ENCODE measurements at places on chromosomes 4 and X. TPM values are rescaled to one million over a fixed set of nuclear protein-coding genes. Genes with fewer than 3 reads are reported as not detected.
A peak's percentile ranks its signal among the peaks of the same experiment; 100 is the strongest.

FAM53A gene
- total RNA-seq: 0.92 TPM

SLC2A9 gene
- total RNA-seq: 21.5 TPM

CORIN gene
- total RNA-seq: 0.88 TPM

APLN gene
- total RNA-seq: 0.28 TPM

CFAP47 gene
- total RNA-seq: not detected

KLHL4 gene
- 0.08 TPM for total RNA-seq

PRRG1 gene
- 6.9 TPM for total RNA-seq

SLC9B1 gene
- 0.28 TPM for total RNA-seq

LUZP4 gene
- total RNA-seq: not detected

DNA sequence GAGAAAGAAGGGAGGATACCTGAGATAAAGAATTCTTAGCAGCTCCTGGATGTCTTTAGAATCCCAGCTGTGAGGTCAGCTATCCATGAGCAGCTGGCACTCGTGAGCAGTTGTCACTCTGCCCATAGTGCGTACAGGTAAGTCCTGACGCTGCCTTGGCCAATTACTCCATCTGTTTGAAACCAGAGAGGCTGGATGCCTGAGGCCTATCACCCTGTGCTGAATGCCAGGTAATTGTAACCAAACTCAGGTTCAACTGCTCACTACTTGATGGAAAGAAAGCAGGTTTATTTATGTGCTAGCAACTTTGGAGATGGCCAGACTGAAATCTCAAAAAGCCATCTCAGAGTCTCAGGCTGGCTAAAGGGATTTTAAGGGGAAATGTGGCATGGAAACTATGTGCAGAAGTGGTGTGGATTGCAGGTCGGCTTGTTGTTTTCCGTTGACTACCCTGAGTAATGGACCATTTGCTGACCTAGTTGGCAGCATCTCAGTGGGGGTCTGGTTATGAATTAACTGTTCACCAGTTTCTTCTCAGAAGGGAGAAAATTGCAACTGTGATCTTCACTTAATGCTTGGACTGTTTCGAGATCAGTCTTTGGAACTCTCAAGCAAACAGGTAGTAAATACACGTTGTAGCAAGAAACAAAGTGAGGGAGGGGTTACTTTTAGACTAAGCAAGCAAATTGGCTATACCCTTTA, 1614.0 kb upstream of the PCDH10 start:
- no peak for ATAC-seq

DNA sequence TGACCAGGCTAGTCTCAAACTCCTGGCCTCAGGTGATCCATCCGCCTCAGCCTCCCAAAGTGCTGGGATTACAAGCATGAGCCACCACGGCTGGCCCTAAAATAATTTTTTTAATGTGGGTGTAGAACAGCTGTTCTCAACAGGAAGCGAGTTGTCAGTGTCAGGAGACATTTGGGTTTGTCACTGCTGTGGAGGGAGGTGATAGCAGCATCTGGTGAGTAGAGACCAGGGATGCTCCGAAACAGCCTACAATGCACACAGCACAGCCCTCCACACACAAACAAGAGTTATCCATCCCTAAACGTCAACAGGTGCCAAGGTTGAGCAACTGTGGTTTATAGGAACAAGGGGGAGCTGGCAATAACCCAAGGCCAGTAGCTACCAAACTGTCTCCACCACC, 243.4 kb upstream of the STS start:
- ATAC-seq: no peak

- no peak for ATAC-seq
Measured at GRCh38 chr4:81571105-81571504, 99.4 kb upstream of the RASGEF1B start.

GRCh38 chr4:102663073-102663472, 97.7 kb downstream of the MANBA start:
- no peak for ATAC-seq

DNA sequence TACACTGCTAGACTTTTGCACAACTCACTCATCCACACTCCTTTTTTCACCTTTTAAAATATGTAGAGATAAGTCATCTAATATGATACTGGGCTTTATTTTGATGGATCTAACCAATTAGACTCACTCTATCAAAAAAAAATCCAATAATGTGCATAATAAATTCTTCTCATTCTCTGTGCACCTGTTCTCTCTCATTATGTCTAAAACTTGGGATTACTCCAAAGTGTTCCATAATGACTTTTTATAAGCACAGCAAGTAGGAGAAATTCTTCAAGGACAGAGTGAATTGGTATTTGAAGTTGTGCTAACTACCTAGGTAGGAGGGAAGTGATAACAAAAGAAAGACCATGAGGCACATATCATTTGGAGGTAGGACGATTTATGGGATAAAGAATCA, 1438.8 kb downstream of the PCDH7 start:
- ATAC-seq: no peak

GRCh38 chr4:172554588-172554987, 614.0 kb upstream of the GALNT7 start:
- ATAC-seq: no peak

GRCh38 chr4:145937971-145938611, 532 bp downstream of the ZNF827 start:
- ATAC-seq: no peak

DNA sequence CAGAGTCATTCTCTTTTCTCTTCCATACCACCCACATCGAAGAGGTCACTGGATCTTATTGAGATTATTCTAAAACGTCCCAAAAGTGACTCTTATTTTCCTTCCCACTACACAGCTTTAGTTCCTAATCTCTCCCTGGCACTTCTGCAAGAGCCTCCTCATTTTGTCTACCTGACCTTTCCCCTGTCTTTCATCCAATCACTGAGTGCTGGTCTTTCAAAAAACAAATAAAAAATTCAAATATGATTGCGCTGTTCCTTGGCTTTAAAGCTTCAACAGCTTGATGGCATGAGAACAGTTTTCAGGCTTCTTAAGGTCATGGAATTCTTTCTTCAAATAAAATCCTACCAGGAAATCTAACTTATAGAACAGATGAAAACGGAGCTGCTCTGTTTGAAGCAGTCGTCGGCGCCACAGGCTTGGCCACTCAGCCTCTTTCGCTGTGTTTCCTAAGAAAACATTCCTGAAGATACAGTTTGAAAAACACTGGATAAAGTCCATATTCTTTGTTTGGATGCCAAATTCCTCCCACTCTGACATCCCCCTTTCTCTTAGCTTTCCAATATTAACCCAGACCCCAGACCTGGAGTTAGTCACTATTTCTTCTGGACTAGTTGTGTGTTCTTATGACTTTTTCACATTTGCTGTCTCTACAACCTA, 12.5 kb downstream of the SYTL5 start:
- no peak for ATAC-seq

- ATAC-seq: no peak
Measured at GRCh38 chr4:4397441-4397819, 10.5 kb downstream of the NSG1 start.

GRCh38 chr4:75726577-75726976, 2.2 kb downstream of the USO1 start:
- no peak for ATAC-seq

- ATAC-seq: no peak
Measured at GRCh38 chr4:78145008-78145407, 87.9 kb downstream of the FRAS1 start.

- no peak for ATAC-seq
Measured at GRCh38 chrX:113962343-113962742, 621.5 kb upstream of the HTR2C start.

DNA sequence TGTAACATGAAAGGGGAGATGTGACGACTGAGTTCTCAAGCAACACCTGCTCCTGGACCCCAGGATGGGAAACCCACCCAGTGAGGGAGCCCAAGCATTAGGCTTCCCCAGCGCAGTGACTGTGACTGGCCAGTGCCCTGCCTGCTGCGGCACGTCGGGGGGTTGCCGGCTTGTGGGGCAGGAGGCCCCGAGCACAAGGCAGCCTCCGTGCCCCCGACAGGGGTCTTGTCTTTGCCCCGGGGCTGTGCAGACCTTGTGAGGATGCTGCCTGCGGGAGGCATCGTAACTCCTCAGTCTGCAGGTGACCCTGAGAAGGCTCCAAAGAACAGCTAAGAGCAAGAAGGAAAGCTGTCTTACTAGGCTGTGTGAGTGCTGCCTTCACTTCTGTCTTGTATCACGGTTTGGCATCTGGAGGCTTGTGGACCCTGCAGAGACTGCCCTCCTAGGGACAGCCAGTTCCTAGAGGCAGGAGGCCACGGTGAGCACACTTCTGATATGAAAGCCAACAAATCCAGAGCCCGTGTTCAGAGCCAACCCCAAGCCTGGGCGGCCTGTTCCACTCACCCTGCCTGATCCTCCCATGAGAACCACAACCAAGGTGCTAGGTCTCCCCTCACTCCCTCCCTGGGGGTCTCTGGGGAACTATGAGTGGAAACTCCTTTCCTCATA, 47.7 kb downstream of the FGFRL1 start:
- no peak for ATAC-seq

DNA sequence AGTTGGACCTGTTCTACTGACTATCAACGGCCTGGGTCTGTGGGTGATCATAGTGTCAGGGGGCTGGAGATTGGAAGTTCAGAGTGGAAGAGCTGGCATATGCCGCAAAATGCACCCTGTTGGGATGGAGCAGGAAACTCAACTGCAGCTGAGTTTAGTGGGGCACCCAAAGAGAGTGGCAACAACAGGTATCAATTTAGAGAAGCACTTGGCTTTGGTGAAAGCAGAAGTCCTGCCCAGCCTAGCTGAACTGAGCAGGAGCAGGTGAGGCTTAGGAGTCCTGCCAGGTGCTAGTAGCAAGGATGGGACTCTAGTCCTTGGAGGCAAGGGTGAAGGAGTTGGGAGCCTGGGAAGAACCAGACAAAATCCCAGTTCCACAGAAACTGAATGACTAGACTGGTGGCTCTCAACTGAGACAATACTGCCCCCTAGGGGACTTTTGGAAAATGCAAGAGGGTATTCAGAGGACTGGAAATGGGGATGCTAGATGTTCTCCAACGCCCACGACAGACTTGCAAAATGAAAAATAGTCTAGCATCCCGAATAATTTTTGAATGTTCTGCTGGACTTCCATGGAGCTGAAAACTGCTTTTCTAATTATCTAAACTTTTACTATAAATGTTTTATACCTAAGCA, 49.4 kb downstream of the RTL9 start:
- ATAC-seq: peak; percentile 54
